ENCODE measurements at places on chromosomes 12 and 14. TPM values are rescaled to one million over a fixed set of nuclear protein-coding genes. Genes with fewer than 3 reads are reported as not detected.

DNA sequence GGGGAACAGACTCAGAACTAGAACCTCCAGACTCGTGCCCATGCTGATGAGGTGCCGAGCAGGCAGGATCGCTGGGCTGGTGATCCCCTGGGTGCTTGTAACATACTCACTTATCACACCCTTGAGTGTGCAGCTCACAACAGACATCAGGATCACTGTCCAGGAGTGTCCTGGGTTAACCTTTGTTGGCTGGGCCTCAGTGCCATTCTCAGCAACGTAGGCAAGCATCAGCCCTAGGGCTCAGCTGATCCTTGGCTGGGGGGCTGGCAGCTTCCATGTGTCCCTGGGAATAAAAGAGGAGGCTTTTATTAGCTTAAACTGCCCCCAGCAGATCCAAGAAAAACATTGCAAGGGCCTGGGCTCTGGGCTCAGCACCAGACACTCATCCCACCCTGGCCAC lies 1.6 kb downstream of the TMEM229B start:
- no peak for DNase-seq

GRCh38 chr14:104800771-104801519 lies at the start of gene ZBTB42:
ZBTB42 (plus strand) TSS chr14:104801101; CDS start chr14:104801198, 97 bp downstream.
- peak; percentile 91 for DNase-seq

DNA sequence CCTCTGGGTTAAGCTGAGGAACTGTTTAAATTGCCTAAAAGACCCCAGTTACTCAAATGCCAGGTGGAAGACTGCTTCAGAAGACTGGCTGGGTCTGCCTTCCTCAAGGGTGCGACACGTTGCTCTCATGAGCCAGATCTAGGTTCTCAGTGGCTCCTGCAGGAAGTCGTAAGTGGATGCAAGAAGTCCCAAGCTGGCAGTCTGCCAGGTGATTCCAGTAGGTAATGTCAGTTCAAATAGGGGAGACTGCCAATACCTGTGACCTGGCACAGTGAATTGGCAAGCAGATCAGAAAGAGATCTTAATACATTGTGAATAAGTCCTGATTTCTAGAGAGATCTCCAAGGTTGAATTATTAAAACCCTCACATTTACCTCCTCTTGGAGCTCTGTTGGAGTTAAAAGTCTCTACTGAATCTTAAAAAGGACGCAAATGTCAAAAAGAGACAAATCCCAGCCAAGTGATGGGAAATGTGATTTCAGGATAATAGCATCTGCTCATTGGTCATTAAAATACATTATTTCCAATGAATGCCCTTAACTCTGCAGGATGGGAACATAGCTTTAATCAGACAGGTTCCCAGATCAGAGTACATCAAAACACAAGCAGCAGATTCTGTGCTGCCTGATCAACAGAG lies 98.8 kb upstream of the FRMD6 start:
- peak; percentile 24 for DNase-seq

- no peak for DNase-seq
These were observed 82.6 kb downstream of the C2CD5 start for GRCh38 chr12:22461786-22462185.

PIWIL1 gene
- not detected for total RNA-seq

- no peak for DNase-seq
These were observed 31.1 kb downstream of the APPL2 start for GRCh38 chr12:105204916-105205315.

DNA sequence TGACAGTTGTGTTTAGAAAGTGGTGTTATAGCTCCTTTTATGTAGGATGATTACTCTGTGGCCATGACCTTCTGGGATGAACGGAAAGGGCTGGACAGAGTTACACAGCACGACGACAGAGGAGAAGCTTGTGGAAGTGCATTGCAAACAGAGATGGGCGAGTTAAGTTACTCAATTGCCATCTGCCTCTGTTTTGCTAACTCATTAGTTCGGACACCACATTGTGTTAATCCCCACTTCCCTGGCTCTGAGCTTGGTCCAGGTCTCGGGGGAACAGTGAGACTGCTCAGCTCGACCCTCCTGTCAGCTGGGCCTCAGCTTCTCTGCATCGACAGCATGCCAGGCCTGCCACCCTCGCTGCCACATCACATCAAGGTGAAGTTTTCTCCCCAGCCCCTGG lies 408.0 kb downstream of the ZFP36L1 start:
- no peak for DNase-seq

DNA sequence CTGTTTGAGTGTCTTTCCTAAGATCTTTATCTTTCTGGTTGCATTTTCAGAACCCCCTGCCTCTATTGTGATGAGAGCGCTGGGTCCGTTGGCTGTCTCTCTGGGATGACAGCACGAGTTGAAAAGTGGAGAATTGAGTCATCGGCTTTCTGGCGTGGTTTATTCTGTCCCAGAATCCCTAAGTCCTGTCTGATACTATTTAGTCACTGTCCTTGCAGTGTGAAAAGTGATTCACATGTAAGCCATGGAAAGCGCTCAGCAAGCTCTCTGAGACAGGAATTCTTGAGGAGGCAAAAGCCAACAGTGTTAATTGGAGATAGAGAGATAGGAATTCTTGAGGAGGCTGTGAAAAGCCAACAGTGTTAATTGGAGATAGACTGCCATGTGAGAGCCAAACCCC lies 121.7 kb downstream of the CHST11 start:
- no peak for DNase-seq

DNA sequence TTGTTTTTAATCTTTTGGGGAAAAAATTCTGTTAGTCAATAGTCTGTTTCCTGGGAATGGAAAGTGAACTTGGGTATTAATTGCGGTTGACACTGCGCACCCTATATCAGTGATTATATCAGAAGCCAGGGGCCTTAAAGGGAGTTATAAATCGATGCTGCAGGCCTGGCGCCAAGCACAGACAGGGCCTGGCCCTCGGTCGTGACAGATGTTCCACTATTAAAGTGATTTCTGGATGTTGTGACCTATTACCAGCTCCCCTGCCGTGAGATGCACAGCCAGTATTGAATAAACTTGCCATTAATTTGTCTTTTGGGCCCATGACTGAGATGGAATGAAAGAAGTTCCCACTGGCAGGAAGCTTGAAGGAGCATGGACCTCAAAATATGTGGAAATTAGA lies 45.1 kb upstream of the KITLG start:
- DNase-seq, result no peak

LUM gene
- 0.31 TPM for total RNA-seq

MIP gene
- not detected for total RNA-seq

SLCO1B3 gene
- total RNA-seq, result 40.4 TPM

DNA sequence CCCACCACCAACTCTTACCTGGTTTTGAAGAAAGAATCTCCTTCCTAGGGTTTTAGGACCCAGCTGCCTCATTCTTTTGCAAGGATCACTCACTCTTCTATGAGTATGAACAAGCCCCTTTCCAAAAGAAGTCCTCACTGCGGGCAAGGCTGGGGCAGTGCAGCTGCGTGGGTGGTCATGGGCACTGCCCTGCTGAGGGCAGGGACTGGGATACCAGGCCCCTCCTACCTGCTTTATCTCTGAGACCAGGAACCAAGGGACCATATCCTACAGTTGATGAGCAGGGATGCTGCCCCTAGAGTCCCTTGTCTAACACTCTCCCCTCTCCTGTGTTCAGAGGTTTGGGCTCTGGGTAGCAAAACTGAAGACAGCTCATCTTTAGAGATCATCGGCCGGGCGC lies 20.5 kb downstream of the HPD start:
- no peak for DNase-seq

DNA sequence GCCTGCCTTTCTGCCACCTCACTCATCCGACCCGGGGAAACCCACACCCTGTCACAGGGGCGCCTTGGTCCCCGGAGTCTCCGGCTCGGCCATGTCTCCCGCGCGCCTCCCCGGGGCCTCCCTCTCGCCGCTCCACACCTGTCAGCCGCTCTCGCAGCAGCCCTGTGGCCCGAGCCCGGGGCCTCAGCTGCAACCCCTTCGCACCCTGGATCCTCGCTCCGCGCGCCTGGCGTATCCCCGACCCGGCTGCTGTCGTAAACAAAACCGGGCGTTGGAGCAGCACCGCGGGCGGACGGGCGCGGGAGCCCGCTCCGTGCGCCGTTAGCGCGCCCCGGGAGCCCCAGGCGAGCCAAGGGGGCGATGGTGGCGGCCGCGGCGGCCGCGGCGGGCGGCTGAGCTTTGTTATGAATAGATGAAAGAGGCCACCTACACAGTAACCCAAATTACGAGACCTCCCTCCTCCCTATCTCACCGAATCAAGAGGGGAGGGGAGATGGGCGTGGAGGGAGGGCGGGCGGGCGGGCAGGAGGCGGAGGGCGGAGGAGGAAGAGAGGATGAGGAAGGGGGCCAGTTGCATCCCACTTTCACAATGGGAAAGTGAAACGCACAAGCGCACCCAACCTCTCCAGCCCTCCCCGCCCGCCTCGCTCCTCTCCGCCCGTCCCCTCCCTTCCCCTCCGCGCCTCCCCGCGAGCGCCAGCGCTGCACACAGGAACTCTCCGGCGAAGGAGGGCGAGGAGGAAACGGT lies at the start of gene PLXNC1:
TSS of gene PLXNC1 (plus strand) at position 587 of the 748 bp plus-strand sequence. CDS start 395 bp downstream, outside the sequence.
- DNase-seq, result peak; percentile 28

- DNase-seq, result no peak
These were observed 48.5 kb downstream of the FBXO33 start for GRCh38 chr14:39383741-39384140.

KRT82 gene
- total RNA-seq, result not detected

DNA sequence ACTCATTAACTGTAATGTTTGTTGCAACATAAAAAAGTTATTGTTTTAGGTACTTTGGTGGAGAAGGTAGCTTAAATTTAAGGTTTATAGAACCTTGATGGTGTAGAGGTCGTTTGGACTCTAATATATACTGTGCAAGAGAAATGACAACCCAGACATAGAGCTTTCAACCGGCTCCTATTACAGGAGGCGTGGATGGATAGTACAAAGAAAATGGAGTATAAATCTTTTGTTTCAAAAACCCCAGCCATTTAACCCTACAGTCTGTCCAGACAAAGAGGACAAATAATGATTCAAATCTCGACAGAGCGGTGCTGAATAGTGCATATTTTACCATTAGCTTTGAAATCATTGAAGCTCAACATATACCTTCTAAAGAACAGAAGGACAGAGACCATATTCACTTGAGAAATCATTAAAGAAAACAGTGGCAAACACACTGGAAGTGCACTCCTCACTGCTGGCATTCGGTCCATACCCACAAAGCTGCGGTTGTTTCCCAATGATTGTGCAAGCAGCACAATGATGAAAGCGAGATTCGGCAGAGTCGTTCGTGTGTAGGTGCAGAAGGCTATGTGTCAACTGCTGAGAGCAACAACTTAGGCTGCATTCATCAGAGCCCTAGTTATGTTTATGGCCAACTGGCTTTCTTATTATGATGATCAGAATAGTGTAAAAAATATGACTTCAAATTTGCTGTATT lies 688.6 kb downstream of the NOVA1 start:
- DNase-seq, result no peak

DNA sequence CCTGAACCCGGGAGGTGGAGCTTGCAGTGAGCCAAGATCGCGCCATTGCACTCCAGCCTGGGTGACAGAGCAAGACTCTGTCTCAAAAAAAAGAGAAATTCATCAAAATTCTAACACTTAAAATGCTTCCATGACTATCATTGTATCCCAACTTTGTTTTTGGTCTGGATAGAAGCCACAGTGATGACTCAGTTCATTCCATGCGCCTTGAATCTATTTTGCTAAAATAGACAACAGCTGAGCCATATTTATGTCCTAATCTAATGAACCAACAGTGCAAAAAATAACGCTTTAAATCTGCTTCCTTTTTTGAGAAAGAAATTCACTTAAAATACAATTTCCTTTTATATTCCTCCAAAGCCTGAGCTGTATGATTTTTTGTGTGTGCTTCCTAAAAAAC lies 23.2 kb upstream of the BICD1 start:
- no peak for DNase-seq

ASCL1 gene
- total RNA-seq, result 0.15 TPM

DNA sequence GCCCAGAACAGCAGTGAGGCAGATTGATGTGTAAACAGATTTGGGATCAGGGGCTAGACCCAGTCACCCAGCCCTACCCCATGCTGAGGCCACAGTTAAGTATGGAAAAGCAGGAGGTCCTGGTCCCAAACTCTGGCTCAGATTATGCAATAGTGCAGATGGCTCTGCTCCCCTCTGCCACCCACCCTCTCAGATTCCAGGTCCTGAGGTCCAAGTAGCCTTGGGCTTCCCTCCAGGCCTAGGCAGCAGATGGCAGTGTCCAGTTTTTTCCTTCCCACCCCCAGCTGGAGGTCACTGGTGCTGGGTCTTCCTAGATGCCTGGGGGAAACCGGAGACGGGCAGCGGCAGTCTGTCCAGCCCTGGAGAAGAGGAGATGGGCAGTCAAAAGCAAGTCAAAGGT lies 2.8 kb upstream of the DHH start:
- no peak for DNase-seq

- no peak for DNase-seq
These were observed 835.9 kb downstream of the DIO2 start for GRCh38 chr14:79375356-79375755.

CLEC4D gene
- total RNA-seq, result not detected

- DNase-seq, result no peak
These were observed 5.7 kb upstream of the KRT75 start for GRCh38 chr12:52439845-52440244.

SMOC1 gene
- total RNA-seq, result 39.6 TPM

GRCh38 chr12:94336211-94336925 lies 123.3 kb downstream of the CEP83 start:
- DNase-seq, result no peak

Measured in Calu3 (cell line).